ENCODE measurements at places on chromosomes 4 and X.

GRCh38 chrX:40109288-40110008, 11.7 kb upstream of the BCOR start:
- no peak for ATAC-seq

- ATAC-seq = no peak
These were observed 8.0 kb downstream of the ATP2B3 start for GRCh38 chrX:153525451-153525850.

GRCh38 chrX:73581002-73581628, 18.1 kb downstream of the CHIC1 start:
- ATAC-seq = no peak

- no peak for ATAC-seq
These were observed 62.7 kb upstream of the NRK start for GRCh38 chrX:105759598-105759997.

DNA sequence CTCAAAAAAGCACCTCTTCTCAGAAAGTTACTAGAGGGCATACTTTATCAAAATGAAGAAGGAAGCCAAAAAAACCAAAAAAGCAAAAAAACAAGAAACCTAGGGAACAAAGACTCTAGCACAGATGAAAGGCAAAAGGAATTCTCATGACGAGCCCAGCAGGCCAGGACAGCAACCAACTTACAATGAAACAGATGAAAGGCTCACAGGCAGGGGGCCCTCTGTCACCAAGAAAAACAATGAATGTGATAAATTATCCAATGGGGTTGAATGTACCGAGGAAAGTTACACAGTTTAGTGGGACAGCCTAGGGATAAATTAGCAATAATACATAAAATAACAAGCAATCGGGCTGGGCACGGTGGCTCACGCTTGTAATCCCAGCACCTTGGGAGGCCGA, 79.0 kb downstream of the GPR82 start:
- no peak for ATAC-seq

- peak; percentile 40 for ATAC-seq
These were observed 64.2 kb upstream of the EPGN start for GRCh38 chr4:74244049-74244448.

All from activated T-helper 17 cell treated with anti-CD3 and anti-CD28 coated beads, Interleukin-2, amount 50 U/mL, for 72 hours (primary cell).